ENCODE measurements at places on chromosomes 3 and 15.

DNA sequence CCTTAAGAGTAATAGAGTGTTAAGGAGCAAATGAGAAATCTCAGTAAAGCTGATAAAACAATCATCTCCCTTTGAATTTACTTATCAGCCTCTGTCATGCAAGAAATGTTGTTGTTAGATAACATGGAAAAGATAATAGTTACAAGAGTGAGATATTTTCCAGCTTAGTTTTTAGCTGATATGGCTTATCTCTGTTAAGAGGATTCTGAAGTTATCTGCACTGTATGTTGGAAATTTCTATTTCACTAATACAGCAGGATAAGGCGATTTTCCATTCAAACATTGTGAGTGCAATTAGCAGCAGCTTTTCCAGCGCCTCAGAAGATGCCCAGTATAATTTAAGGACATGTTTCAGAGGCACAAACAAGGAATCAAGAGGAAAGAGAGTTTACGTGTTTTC, 262.9 kb downstream of the CNTN6 start:
- no peak for DNase-seq

- DNase-seq = no peak
Measured at GRCh38 chr3:88954853-88955252, 152.6 kb upstream of the EPHA3 start.

DNA sequence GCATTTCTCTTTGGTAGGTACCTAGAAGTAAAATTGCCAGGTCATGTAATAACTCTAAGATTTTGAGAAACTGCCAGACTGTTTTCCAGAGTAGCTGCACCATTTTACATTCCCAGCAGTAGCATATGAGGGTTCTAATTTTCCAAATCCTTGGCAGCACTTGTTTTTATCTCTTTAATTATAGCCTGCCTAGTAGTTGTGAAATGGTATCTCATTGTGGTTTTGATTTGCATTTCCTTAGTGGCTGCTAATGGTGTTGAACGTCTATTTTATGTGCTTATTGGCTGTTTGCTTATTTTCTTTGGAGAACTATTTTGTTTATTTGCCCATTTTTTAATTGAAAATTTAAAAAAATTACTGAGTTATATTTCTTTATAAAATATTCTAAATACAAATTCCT, 117.9 kb downstream of the TCF12 start:
- DNase-seq = no peak

DNA sequence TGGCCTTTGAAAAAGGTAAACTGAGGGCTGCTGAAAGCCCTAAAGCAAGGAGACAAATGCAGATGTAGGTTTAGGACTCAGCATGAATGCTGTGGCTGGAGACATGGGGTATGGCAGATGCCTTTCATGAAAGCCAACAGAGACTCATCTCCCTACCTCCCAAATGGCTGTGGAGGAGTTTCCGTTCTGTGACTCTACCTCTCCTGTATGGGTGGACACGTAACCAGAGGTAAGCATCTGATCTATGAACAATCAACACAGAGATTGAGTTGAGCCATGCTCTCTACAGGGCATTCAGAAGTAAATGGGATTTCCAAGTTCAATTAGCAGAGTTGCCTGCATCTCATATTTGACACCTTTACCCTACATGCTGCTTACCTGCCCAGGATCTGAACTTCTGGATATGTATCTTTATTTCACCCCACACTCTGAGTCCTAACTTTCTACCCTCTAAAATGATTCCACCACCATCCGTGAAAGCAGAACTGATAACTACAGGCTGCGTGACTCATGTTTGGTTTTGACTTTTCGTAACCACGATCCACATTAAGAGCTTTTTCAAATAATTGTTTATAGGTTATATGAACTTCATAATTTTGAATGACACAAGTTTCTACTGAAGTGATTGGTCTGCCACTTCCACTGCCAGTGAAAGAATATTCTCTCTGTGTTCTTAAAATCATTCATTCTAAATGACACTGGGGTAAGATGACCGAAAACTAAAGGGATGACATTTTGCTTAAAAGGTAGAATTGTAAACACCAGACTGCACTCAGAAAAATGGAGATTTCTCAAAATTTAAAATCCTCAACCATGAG, 1058.7 kb downstream of the FHIT start:
- DNase-seq = no peak

DNA sequence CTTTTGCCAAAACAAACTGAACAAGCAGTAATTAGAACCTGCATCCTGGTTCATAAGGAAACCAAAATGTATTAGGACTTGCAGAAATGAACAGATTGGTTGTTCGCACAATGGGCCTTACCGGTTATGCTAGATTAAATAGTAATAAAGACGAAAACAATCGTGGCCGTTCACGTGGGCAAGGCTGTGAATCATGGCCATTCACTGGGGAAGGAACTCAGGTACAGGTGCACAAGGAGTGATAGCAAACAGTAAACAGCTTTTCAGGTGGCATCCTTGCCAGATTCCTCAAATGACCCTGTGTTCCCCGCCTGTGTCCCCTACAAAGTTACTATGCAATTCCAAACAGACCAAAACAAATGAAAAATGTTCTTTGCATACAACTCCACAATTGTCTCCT, 8.2 kb downstream of the LRIG1 start:
- DNase-seq = no peak

GRCh38 chr3:195247086-195247862, 23.7 kb downstream of the XXYLT1 start:
- DNase-seq = no peak

DNA sequence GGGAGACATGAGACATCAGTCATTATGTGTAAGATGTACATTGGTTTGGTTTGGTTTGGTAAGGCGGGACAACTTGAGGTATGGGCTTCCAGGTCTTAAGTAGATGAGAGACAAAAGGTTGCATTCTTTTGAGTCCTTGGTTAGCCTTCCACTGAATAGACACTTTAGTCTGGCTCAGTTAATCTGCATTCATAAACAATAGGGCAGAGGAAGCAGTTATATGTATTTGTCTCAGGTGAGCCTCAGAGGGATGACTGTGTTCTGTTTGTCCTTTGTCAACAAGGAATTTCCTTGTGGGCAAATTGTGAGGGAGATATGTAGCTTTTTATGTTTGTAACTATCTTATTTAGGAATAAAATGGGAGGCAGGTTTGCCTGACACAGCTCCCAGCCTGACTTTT, 50.4 kb downstream of the TCF12 start:
- DNase-seq = no peak

DNA sequence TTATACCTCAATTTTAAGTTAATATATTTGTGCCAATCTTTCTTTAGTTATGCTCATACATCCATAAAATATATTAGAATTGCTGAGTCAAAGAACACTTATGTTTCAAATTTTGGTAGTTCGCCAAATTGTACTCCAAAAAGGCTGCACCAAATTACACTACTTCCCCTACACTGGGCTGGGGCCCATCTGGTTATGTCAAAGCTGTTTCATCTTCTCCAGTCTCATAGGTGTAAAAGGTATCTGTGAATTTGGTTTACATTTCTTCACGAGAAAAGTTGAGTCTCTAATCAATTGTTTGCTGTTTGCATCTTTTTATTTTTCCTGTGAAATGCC, 706 bp downstream of the FSIP1 start:
- peak; percentile 50 for DNase-seq

DNA sequence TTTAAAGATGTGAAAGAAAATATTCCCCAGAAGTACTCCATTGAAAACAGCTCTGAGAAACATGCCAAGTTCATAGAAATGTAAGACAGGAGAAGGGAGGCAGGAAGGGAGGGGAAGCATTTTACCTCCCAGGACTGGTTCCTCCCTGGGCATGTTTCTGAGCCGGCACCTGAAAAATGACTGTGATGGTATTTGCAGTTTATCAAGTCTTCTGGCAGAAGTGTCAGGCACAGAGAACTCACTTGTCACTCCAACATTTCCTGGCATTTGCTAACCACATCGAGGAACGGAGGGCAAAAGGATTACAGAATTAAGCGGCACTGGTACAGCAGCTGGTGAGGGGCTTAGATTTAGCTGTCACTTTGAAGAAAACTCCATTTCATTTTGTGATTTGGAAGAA, 1054.0 kb downstream of the TUSC7 start:
- no peak for DNase-seq

DNA sequence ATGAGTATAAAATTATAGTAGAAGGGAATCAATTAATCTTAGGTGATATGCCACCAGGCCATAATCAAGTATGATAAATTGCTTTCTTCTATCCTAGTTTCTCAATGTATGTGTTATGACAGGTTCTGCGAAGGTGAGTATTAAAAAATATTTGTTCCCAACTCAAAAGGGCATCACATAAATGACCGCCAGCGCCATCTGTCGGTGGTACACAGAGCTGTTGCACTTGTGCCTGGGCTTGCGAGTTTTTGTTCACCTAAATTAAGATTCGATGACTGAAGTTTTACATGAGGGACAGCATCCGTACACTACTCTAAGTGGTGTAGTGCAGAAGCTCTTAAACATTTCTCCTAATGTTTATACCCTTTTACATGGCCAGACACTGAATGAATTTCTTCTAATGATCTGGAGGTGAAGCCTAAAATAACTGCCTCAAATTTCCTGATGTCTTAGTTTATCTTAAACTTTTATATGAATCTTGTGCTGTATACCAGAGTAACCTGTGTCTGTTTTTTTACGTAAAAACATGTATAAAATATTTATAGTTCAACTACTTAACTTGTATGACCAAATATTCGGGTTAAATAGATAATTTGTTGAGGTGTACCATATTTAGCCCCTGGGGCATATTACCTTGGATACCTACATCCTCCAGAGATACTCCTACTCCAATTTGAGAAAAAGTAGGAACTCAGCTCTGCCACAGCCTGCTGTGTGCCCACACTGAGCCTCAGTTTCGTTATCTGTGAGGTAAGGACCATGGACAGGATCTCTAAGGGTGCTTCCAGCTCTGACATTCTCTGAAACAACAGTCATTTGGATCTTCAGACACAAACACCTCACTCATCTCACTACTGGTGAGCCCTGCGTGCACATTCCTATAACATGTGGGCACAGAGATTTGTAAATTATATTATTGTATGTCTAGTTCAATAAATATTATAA, 365.6 kb downstream of the MAGI1 start:
- peak; percentile 43 for DNase-seq

- DNase-seq = no peak
Measured at GRCh38 chr3:36295296-36295695, 85.0 kb upstream of the STAC start.

DNA sequence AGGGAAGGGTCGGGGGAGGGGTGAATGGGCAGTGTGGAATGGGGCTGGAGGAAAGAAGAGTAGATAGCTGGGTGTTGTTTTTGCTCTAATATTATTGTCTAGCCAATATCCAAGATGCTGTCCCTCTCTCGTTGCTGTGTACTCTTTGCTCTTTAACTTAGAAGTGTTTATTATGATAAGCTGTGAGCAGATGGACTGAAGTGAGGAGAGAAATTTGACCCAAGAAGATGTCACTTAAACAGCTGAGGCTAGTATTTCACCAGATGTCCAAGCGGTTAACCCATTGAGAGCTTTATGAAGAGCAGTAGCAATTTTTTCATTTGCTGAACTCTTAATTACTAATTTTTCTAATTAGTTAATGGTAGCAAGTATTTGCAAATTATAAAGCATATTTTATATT, 212.2 kb upstream of the TP63 start:
- no peak for DNase-seq

DNA sequence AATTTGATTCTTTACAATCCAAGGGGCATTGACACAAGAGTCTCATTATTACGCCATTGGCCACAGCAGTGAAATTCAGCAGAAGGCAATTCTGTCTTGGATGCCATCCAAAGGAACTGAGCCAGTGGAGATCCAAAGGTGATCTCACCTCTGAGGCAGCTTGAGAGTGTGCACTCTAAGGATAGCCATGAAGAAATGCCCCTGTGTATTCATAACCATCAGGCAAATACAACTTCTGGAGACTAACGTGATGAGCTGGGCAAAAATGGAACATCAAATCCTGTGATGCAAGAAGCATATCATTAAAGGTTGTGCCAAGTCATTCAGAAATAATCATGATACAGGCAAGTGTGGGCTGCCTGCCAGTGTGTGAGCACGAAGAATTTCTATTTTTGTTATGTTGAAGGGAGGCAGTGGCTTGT, 41.4 kb downstream of the ROBO2 start:
- DNase-seq = no peak

DNA sequence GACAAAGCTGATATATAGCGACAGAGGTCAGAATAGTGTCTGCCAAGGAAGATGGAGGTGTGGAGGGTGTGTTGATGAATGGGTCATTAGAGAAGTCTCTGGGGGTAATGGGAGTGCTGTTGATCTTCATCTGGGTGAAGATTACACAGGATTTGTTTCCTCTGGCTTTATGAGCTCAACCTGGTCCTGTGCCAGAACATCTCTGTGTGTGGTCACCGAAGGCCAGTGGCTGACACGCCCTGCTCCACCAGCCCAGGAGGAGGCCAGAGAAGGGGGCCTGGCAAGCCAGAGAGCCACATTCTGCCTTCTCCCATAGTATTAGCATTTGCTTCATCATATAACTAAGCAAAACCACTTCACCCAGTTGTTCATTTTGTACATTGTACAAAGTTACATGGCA, 121.1 kb downstream of the ZNF621 start:
- DNase-seq = no peak

DNA sequence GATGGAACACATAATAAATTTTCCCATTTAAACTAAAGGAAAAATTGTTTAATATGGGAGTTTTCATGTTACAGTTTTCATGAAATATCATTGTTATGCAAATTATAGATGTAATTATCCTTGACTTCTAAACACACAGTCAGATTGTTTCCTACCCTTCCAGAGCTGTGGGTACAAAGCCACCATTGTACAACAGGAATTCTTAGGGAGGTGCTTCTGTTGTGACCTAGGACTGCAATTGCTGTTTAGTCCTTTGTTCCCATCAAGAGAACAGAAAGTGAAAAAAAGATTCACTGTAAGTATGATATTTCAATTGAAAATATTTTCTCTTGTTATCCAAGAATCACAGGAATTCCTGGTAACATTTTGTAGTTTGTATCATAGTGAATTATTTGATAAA, 455.3 kb upstream of the NAALADL2 start:
- DNase-seq = no peak

DNA sequence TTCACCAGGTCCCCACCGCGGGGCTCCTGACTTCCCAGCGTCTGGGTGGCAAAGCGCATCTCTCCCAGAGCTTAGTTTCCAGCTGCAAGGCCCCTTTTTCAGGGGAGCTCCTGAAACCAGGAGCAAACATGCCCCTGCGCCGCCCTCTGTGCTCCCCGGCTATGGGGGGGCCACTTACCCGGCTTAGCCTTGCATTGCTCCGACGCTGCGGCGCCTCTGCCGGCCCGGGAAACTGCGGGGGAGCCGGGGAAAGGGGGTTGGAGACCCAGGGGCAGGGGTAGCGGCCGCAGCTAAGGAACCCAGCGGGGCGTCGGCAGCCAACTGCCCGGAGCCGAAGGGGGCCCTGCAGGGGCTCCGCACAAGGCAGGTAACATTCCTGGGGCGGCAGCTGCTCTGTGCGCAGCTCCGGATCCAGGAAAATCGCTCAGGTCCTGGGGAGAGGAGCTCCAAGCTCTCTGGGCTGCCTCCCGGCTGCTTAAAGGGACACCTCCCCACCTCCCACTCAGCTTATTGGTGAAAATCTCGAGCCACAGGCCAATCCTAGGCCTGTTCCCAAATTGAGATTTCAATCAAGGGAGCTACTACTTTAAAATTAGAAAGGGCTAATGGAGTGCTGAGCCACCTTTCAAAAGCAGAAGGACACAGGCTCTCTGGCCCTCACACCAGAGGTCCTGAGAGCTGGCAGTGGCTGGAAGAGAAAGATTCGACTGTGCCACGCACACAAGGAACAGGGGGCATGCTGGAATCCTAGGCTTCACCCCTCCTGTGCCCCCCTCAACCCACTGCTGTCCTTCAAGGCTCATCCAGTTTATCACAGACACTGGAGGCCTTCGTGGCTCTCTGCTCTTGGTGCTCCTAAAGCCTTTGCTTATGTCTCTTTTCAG, 42.7 kb upstream of the PRICKLE2 start:
- DNase-seq = no peak
